ENCODE measurements at places on chromosomes 1 and 21.
A peak's percentile ranks its signal among the peaks of the same experiment; 100 is the strongest.

DNA sequence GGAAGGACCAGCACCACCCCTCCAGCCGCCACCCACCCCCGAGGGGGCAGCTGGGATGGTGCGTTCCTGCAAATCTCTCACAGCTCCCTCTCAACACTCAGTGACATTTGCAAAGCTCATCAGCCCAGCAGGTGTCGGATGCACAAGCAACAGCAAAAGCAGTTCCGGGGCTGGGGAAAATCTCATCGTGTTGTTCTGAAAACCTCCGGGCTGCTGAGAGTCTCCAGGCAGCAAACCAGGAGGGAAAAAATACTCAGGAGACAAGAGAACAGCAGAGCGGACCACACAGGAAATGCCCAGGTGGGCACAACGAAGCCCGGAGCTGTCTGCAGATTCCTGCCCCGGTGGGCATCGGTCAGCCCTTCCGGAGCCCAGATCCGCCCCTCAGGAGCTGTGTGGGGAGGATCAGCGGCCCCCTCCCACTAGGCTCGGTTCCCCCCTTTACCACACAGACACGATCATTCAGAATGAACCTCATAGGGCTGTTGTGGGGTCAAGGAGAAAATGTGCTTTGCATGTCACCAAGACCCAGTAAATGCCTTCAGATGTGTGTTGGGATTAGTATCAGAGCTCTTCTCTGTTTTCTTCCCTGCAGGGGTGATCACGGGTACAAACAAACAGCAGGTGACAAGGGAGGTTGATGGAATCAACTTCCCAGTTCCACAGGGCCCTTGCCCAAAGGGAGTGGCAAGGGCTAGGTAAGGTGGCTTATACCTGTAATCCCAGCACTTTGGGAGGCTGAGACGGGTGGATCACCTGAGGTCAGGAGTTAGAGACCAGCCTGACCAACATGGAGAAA is 127.0 kb upstream of the TIAM1 start:
- no peak for DNase-seq

GRCh38 chr21:40466893-40467483 is 380.0 kb downstream of the DSCAM start:
- DNase-seq, result no peak

DNA sequence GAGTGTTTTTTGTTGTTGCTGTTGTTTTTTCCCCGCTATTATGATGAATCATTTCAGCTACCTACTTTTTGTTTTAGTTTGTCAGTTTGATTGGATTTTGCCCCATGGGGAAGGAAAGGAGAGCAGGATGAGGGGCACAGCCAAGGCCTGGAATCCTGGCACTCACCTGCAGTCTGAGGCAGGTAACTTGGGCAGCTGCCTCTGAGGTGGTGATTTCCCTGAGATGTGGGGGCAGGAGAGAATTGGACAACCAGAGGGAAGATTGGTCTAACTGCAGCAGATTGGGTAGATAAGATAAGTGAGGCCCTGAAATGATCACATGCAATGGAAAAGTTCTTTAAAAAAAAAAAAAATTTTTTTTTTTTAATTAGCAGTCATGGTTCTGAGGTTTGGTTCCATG is 1.5 kb upstream of the LAX1 start:
- no peak for DNase-seq

GRCh38 chr1:235238558-235238957 is 77.5 kb upstream of the RBM34 start:
- no peak for DNase-seq

DNA sequence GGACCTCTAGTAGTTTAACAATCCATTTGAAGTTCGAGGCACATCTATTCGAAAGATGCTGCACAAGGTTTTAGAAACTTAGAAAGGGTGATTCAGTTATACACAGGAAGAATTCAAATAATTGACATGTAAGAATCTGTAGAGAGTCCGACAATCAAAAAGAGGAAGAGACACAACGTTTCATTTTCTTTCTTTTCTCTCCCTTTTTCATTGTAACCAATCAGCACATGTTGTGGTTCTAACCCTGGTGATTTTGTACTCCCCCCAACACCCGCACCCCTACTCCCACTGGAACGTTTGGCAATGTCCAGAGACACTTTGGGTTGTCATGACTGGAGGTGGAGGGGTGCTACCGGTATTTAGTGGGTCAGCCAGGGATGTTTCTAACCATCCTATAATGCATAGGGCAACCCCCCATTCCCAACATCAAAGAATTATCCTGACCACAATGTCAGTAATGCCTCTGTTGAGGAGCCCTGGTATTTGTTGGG is 4.9 kb downstream of the TGFB2 start:
- DNase-seq, result peak; percentile 49

DNA sequence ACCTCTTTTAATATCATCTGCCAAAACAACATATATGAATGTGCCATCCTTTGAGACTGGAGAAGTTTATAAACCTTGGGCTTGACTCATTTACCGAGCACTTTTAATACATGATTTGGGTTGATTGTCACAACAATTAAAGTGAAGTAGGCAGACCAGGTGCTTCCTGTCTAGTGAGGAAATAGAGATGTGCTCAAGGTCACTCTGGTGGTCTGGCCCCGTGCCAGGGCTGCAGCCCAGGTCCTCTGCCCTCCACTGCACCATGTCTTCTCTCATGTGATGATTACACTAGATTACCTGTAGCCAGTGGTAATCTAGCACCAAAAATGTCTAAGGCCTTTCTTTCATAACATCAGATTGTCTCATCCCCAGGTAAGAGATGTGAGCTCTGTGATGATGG is 61.8 kb upstream of the LAMC2 start:
- DNase-seq, result no peak

GRCh38 chr1:94624203-94624602 is 82.6 kb upstream of the F3 start:
- no peak for DNase-seq

DNA sequence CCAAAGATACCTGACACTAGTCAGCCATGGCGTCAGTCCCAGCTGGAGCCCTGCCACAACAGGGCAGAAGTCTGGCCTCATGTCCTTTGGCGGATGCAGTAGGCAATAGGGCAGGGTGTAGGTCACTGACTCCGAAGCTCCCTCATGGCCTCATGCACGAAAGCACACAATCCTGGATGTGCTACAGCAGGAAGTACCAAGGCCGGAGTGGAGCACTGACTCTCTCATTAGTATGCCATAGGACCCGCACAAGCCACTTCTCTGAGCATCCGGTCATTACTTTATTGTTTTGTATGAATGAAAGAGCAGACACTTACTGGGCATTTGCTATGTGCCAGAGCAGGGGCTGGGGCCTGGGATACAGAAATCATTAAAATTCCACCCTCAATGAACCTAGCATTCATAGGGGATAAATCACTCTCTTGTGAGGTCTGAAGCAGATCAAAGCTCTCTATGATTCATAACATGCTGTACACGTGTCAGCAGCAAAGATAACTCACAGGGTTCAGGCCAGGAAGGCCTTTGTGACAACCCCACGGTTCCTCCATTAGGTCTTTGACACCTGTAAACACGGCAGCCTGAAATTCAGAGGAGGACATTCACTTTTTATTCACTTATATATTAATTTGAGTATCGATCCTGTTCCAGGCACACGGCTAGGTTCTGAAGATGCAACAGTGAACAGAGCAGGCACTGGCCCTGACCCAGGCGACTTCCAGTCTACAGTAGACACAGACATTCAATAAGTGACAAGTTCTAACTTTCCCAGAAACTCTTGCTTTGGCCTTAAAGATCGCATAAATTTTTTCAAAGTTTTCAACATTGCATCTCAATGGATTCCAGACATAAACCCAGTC is 357.9 kb upstream of the USP24 start:
- no peak for DNase-seq

DNA sequence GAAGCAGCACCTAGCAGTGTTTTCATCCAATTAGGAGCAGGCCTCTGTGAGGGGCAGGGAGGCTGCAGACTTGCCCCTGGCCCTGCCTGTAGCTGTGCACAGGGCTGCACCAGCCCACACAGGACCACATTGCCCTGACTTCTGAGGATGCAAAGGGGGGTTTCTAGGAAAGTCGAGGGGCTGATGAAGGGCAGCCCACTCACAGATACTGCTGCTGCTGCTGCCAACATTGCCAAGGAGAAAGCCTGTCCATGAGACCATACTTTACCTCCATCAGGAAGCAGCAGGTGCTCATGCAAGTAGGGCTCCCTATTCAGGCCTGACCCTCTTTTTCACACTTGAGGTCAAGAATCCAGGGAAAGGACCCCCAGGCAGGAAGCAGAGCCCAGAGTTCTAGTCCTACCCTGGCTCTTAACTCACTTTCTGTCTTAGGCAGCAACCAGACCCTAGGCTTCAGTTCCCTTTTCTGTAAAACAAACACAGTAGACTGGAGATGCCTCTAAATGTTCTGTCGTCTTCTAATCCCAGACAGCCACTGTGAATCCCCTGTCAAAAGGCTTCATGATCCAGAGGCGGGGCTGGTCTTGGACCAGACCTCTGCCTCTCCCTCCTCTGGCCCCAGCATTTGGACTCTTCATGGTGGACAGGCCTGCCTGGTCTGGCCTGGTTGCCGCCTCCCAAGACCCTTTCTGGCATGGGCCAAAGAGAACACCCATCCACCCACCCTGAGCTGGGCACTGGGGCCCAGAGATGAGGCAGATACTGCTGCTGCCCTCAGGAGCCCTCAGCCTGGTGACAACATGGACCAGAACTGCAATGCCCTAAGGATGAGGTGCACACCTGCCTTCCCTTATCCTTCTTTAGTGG is 120.2 kb downstream of the GLIS1 start:
- no peak for DNase-seq
